ENCODE measurements at places on chromosomes 11 and 22. TPM values are rescaled to one million over a fixed set of nuclear protein-coding genes. Genes with fewer than 3 reads are reported as not detected.

DNA sequence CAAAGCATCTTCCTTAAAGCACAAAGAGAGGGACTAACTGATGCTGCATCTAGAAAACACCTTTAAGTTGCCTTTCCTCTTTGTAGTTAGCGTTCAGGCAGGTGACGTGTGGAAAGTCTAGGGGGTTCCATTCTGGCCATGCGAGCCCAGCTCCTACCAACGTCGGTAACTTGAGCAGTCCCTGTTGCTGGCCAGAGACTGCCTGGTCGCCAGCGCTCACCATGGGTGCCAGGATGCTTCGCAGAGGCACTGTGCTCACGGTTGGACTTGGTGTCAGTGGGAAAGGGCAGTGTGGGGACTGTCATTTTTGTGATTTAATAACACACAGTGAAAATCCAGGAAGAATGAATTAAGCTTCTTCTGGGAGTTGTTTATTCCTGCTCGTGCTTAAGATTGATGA, 40.6 kb downstream of the PPP2R1B start:
- no peak overlapping the region for H3K27ac ChIP-seq
- DNase-seq: no peak
- H3K4me1 ChIP-seq: peaks cover 3% of the 10 kb centered on the region
- no peak overlapping the region for H3K4me3 ChIP-seq
- H3K27me3 ChIP-seq: no peaks in the 10 kb centered on the region

Gene LGALS12
- total RNA-seq: 0.81 TPM

DNA sequence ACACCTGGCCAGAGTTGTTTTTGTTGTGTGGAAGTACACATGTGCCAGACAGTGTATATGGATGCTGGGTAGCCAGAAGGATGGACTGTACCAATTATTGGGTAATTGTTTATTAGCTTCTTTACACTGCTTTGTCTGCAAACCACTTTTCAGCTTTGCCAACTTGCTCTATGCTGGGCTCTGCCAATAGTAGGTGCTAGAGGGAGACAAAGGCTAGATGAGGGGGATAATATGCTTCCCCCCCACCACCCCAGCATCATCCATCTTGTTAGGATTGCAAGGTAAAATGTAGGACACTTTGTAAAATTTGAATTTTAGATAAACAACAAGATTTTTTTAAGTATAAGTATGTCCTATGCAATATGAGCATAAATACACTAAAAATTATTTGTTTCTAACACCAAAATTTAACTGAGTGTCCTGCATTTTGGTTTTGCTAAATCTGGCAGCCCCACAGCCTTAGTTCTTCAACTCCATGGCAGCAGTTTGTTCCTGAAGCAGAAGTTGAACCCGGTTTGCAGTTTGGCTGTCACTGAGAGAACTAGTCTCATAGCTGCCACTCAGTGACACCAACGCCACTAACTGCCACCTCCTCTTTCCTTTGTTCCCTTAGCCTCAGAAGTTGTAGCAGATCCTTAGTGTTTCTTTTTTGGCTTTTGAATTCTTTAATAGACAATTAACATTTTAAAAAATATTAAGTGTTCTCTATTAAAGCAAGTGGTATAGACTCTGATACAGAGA, 78.8 kb downstream of the CCDC81 start:
- no peaks in the 10 kb centered on the region for H3K27me3 ChIP-seq
- no peaks in the 10 kb centered on the region for H3K36me3 ChIP-seq
- DNase-seq: no peak
- H3K4me3 ChIP-seq: no peak overlapping the region
- no peak overlapping the region for H3K27ac ChIP-seq

Gene MRGPRF
- 5.5 TPM for total RNA-seq

DNA sequence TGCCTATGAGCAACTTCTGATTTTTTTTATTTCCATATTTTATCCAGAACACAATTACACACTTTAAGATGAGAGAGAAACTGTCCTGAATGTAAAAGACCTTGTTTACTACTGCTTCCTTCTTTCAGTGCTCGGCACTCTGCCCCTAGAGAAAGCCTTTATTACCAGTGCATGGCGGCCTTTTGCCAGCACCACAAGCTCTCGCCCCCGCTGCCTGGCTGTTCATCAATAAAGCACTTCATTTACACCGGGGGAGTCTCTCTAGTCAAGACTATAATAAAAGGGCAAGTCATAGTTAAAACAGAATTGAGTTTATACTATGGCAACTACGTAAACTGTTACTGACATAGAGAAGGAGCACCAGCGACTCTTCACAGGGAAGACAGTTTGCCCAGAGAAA, 259.5 kb downstream of the CADM1 start:
- H3K4me1 ChIP-seq: no peaks in the 10 kb centered on the region
- H3K27me3 ChIP-seq: no peaks in the 10 kb centered on the region
- no peaks in the 10 kb centered on the region for H3K36me3 ChIP-seq
- DNase-seq: no peak

Gene TMEM45B
- 14.8 TPM for total RNA-seq

DNA sequence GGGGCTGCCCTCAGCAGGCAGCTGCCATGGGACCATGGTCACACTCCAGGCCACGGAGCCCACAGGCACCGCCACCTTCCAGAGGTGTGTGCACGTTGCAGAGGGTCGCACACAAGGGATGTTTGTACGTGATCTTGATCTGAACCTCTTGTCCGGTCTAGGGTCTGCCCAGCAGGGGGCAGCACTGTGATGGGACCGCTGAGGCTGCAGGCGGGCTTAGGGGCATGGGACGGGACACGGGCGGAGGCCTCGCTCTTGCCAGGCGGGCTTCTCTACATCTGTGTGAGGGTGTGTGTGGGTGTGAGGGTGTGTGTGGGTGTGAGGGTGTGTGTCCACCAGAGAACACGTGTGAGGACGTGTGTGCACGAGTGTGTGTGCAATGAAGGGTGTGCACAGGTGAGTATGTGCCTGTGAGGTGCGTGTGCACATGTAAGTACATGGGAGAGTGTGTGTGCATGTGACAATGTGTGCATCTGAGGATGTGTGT, 52.4 kb downstream of the CACNA1I start:
- H3K27ac ChIP-seq: no peak overlapping the region
- H3K4me1 ChIP-seq: no peaks in the 10 kb centered on the region
- no peak overlapping the region for H3K4me3 ChIP-seq
- H3K36me3 ChIP-seq: no peaks in the 10 kb centered on the region

DNA sequence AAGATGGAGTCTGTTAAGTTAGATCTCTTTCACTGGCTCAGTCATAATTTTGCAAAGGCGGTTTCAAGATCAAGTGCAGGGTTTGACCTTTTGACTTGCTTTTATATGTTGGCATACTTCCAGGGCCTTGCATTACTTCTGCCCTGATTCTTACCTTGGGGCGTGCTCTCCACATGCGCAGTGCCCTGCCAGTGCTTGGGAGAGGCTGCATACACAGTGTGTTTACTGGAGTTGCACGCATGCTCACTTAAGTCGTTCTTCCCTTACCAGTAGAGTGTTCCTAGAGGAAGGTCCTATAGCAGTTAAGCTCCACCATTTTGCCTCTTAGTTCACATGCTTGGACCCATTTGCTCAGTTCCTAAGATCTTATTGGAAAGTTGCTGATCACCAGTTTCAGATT, 21.0 kb upstream of the TMEM123 start:
- peaks cover 27% of the 10 kb centered on the region for H3K4me1 ChIP-seq
- no peak for DNase-seq
- H3K27ac ChIP-seq: no peak overlapping the region
- H3K27me3 ChIP-seq: no peaks in the 10 kb centered on the region
- no peaks in the 10 kb centered on the region for H3K36me3 ChIP-seq
- H3K4me3 ChIP-seq: no peak overlapping the region

Gene HEPHL1
- not detected for total RNA-seq

GRCh38 chr11:106969644-106970355, 48.5 kb downstream of the GUCY1A2 start:
- H3K4me3 ChIP-seq: no peak overlapping the region
- no peaks in the 10 kb centered on the region for H3K27me3 ChIP-seq
- DNase-seq: no peak
- no peaks in the 10 kb centered on the region for H3K36me3 ChIP-seq
- no peak overlapping the region for H3K27ac ChIP-seq
- H3K4me1 ChIP-seq: no peaks in the 10 kb centered on the region

DNA sequence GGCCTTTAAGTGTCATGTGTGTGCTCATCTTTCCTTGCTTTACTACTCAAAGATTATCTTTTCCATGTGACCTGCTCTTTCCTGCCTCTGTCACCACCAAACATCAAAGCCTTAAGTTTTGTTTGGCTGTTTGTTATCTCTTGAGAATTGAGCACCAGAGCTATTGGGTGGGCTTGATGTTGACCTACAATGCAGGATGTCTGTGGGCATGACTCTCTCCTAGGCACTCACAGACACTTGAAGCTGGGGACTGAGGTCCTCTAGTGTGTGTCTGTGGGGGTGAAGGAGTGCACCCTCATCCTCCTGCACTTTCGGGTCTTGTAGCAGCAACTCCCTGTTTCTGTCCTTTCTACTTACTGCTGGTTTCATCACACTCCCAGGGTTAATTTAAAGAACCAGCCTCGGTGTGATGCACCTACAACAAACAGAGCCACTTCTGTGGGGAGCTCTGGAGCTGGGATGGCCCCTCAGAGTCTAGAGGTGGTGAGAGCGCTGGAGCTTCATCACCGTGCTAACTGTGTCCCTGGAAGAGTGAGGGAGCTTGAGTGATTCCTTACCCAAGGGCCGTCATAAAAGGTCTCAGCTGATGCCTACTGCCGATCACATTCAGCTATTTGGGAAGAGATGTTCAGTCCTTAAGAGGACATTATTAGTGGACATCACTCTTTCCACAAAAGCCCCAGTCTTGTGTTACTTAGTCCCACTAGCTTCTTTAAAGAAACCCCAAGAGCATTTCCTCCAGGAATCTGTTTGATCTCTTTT, 56.3 kb downstream of the LRRC74B start:
- H3K36me3 ChIP-seq: no peaks in the 10 kb centered on the region
- H3K4me3 ChIP-seq: no peak overlapping the region
- DNase-seq: no peak
- H3K4me1 ChIP-seq: peaks cover 3% of the 10 kb centered on the region
- no peak overlapping the region for H3K27ac ChIP-seq

GRCh38 chr11:18650859-18651557, 16.9 kb upstream of the SPTY2D1 start:
- H3K36me3 ChIP-seq: no peaks in the 10 kb centered on the region
- no peak overlapping the region for H3K4me3 ChIP-seq
- no peaks in the 10 kb centered on the region for H3K27me3 ChIP-seq
- no peaks in the 10 kb centered on the region for H3K4me1 ChIP-seq
- no peak overlapping the region for H3K27ac ChIP-seq

DNA sequence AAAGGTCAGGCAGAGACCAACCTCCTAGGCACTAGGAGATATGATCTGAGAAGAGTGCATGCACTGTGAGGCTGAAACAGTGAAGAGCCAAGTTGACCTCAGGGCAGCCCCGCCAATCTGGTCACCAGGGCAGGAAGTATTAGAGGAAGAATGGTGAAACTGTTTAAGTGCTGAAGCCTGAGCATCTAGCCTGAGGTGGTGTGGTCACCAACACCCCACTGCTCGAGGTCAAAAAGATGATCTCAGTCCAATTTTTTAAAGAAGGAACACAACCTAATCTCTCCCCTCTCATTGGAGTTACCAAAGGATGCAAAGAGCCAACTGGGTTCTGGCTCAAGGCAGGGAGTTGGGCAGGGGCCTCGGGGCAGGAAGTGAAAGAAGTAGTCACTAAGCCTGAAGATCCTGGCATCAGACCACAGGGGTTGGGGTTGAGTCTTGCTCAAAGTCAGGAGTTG, 4.0 kb downstream of the APBB1 start:
- H3K4me1 ChIP-seq: peaks cover 20% of the 10 kb centered on the region
- no peaks in the 10 kb centered on the region for H3K27me3 ChIP-seq
- no peak for DNase-seq
- H3K4me3 ChIP-seq: no peak overlapping the region

GRCh38 chr11:45507916-45508315, 157.5 kb downstream of the CHST1 start:
- H3K27me3 ChIP-seq: no peaks in the 10 kb centered on the region
- H3K4me3 ChIP-seq: no peak overlapping the region
- DNase-seq: no peak
- H3K36me3 ChIP-seq: no peaks in the 10 kb centered on the region

Gene UPK3A
- total RNA-seq: not detected

GRCh38 chr11:19938866-19939265, 221.4 kb downstream of the DBX1 start:
- no peak overlapping the region for H3K27ac ChIP-seq
- peaks cover 26% of the 10 kb centered on the region for H3K36me3 ChIP-seq
- no peak overlapping the region for H3K4me3 ChIP-seq
- H3K27me3 ChIP-seq: no peaks in the 10 kb centered on the region
- no peaks in the 10 kb centered on the region for H3K4me1 ChIP-seq

- H3K36me3 ChIP-seq: no peaks in the 10 kb centered on the region
- peak overlapping the region; percentile 77 for H3K27ac ChIP-seq
- H3K4me3 ChIP-seq: no peak overlapping the region
- H3K27me3 ChIP-seq: no peaks in the 10 kb centered on the region
- no peak for DNase-seq
- H3K4me1 ChIP-seq: peaks cover 96% of the 10 kb centered on the region
Observed at GRCh38 chr11:128503245-128503991, 83.9 kb downstream of the ETS1 start.

DNA sequence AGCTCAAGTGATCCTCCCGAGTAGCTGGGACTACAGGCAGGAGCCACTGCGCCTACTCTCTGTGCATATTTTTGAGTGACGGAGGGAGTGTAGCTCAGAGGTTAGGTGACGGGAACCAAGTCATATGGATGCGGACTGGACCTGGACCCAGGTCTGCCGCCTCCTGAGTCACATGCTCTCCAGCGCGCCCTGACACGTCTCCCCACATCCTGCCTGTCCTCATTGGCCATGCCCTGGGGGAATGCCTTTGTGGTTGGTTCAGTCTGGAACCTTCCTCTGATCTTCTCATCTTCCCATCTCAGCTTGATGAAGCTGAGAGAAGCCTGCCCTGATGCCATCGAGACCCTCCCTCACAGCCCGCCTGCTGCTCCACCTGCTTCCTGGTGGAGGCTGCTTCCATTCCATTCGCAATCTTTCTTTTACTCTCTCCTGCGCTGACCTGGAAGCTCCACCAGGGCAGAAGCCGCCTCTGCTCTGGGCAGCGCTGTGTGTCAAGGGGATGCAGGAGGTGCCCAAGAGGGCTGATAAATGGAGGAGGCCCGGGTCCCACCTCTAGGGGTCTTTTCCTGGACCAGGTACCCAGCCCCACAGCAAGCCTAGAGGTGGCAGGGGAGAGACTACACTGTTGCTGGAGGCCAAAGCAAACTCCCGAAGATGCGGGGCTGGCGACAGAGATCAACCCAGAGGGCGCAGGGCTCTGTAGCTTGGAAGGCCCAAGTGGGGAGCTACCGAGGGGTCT, 13.9 kb upstream of the BAIAP2L2 start:
- no peaks in the 10 kb centered on the region for H3K36me3 ChIP-seq
- no peaks in the 10 kb centered on the region for H3K4me1 ChIP-seq
- no peak for DNase-seq

- DNase-seq: no peak
- H3K27ac ChIP-seq: no peak overlapping the region
- H3K4me1 ChIP-seq: no peaks in the 10 kb centered on the region
- H3K36me3 ChIP-seq: no peaks in the 10 kb centered on the region
- no peaks in the 10 kb centered on the region for H3K27me3 ChIP-seq
- H3K4me3 ChIP-seq: no peak overlapping the region
Observed at GRCh38 chr11:56624661-56625110, 10.0 kb upstream of the OR5M1 start.

Gene ZP1
- total RNA-seq: not detected
